ENCODE measurements at places on chromosomes 1 and 21.

DNA sequence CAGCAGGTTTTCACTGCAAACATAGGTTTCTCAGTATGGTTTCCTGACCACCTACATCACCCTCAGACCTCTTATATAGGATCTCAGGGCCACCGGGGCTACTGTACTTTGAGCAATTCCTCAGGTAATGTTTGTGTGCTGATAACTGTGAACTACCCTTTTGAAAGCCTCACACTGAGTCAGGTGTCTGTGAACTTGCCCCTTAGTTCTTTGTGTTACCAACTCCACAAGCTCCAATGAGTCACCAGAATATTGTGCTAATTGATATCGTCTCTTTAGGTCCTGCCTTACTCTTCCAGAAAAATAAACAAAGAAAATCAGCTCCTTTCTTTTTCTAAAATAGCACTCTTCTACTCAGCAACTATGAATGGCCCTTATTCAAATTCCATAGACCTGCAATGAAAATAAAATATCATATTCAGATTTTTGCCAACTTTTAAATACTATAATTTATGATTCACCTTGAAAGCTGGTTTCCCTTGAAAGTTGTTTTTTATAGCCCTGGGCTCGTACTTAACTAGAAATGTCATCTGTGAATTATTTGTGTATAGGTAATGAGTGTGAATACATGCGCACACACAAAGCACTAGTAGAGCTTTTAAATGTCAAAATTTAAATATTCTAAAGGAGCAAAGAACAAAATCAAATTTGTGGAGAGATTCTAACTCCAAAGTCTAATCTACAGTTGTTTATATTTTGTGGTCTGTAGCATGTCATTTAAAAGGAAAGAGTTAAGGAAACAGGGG lies 88.1 kb upstream of the WARS2 start:
- no peak for DNase-seq

- no peak for DNase-seq
These were observed 25.0 kb downstream of the SZT2 start for GRCh38 chr1:43414634-43415223.

- DNase-seq, result no peak
These were observed at the start of gene CBR3 for GRCh38 chr21:36134803-36135390. TSS of gene CBR3 (plus strand) at chr21:36135079. CDS start at chr21:36135193, 114 bp downstream.

DNA sequence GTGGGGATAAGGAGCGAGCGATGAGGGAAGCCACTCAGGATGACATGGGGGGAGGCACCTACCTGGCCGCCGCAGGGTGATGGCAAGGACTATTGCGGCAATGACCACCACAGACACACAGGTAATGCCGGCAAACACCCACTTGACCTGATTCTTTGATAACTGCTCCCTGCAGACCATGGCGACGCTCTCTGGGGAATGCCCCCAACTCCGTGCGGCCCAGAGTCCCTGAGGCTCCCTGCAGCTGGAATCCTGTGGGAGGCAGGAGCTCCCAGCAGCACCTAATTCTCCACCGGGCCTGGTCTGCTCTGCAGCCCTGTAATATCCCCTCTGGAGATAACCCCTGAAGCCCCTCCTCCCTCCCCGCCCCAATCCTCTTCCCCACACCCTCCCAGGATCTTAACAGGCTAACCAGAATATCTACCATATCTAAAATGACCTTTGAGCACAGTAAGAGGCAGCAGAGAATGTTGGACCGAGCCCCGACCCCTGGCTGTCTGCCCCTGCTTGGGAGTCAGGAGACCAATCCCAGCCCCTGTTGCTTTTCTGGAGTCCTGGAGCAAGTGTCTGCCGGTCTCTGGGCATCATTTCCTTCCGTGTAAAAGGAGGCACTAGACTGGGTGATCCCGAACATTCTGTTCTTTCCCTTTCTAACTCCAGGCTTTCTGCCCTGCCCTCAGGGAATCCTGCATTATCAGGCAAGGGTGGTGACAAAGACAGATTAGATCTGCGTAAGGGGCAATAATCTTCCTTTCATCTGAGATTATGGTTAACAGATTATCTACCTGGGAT lies at the start of gene FAM151A:
FAM151A (minus strand) TSS at position 310 of the 792 bp plus-strand sequence; CDS start at position 180, 130 bp downstream.
- DNase-seq, result no peak

DNA sequence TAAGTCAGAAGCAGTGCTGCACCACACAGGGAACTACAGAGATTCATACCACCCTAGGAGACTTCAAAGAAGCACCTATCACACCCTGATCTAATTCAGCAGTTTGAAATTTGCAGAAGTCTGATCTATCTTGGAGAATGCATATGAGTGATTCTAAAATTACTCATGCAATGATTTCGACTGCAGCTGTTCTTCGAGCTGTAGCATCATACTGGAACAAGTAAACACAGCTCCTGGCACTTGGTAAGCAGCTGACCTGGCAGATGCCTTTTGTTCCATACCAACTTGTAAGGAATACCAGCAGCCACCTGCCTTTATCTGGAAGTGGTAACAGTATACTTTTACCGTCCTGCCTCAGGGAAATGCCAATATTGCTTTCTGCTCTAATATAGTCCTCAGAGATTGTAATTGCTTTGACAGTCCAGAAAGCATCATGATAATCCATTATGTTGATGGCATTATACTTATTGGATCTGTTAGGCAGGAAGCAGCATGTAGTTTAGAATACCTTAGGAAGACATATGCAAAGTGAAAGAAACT lies 25.7 kb downstream of the AADACL4 start:
- no peak for DNase-seq

DNA sequence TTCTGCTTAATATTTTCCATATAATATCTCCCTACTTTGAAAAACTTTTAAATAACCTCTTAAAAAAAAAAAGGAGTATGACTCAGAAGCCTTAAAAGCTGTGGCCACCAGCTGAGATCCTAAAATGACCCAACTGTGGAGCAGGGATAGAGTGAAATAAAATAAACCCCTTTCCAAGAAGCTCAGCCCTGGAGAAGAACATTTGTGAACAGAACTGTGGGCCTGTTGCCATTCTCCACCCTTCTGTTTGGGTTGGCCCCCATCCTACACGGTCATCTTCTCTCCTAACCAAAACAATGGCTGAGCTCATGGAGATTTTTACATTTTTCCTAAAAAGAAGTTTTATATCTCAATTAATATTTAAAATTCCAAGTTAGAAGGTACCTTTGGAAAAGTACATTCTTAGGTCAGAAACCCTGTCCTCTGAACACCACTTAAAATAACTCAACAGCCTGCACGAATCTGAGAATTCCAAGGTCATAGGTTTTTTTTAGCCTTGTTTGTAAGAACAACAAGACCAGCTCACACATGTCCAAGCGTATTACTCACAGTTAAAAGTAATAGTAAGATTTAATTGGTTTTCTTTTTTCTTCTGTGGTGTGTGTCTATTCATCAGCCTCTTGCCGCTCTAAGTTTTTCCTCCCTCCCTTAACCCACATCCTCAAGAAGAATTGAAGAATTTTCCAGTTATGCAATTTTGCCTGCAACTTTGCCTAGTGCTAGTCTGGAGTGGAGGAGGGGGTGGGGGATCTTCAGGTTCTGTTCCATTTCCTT lies 107.7 kb upstream of the ERRFI1 start:
- no peak for DNase-seq

GRCh38 chr21:35597750-35598339 lies 462.5 kb downstream of the SETD4 start:
- DNase-seq, result no peak

DNA sequence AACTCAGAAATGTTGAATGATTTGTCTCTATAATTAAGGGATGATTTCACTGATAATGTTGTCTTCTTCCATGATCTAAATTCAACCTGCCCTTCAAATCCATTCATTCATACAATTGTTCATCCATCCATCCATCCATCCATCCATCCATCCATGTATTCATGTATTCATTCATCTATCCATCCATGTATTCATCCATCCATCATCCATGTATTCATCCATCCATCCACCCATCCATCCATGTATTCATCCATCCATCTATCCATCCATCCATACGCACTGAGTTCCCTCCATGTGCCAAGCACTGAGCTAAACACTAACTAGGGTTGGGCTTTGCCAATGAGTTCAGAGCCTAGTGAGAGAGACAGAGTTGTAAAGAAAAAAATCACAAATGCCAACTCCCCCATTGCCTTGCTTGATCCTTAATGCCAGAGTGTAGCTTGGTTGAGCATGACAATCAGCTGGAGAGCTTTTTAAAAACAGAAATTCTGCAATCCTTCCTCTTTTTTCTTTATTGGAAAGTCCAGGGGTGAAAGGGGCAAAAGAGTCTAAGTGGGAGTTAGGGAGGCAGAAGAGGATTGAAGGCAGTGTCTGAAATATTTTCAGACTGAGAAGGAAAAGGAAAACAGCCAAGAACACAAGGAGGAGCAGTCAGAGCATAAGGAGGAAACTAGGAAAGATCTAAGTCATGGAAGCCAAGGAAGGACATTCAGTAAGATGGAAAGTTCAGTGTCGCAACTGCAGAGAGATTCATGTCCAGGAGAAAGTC lies 92.4 kb upstream of the ERG start:
- DNase-seq, result no peak

GRCh38 chr1:43958351-43959255 lies 11.2 kb upstream of the DPH2 start:
- no peak for DNase-seq

DNA sequence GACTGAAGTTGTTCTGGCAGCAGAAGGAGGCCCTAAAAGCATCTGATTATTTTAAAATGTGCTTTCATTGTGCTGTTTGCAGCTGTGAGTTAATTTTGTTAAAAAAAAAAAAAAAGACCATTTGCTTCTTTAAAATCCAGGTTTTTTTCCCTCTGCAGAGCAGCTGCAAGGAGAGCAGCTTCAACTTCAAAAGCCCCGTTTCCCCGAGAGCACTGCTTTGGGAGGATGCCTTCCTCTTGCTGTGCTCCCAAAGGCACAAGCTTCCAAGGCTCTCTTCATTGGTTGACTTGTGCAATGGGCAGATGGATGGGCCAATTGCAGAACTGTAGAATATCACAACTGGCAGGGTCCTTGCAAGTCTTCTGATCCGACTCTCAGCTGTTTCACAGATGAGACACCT lies 459.2 kb upstream of the PKN2 start:
- DNase-seq, result no peak

DNA sequence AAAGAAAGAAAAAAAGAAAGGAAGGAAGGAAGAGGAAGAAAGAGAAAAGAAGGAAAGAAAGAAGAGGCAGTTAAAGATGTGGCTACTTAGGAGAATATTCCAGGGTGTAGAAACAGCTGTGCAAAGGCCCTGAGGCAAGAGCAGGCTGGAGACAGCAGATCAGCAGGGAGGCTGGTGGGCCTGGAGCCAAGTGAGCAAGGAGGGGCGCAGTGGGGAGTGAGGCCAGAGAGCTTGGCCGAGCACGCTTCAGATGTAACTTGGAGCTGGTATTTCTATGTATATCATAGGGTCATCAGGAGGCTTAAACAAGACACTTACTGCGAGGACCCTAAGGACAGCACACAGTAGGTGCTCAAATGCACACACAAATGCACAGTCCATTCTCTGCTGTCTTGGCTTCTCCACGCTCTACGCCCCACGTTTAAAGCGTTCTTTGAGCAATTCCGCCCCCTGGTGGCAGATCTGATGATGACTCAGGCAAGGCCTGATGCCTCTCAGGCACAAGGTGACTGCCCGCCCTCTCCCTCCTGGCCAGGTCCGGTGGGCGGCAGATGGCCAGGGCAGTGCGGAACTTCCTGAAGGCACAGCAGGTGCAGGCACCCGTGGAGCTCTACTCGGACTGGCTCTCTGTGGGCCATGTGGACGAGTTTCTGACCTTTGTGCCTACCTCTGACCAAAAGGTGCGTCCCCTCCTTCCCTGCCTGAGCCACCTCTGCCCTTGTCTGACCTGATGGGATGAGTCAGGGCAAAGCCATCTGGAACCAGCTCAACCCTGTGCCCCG lies 11.9 kb upstream of the PADI3 start:
- peak; percentile 41 for DNase-seq

DNA sequence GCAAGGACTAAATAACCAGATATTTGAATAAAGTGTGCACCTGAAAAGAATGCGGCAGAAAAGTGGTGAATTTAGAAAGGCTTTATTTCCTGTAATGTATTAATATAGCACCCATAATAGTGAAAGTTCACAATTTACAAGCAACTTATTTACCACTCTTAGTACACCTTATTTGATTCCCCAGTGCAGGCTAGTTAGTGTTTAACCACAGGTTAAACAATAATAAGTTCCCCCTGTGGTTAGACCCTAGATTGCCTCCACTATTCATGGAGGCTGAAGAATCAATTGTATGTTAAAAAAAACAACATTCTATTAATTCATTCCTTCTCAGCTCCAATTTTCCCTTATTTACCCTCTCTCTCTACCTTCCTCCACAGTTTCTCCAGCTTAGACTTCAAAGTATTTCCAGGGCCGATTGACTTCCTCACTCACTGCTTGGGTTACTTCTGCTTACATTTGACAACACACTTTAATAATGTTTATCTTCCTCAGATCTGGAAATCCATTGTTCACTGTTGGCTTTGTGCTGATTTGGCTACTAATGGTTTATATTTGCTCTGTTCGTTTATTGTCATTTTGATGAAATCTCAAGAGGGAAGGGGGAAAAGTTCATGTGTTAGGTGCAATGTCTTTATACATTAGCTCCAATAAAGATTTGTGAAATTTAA lies 796.3 kb downstream of the BRINP3 start:
- no peak for DNase-seq

GRCh38 chr1:77234096-77234495 lies 14.9 kb upstream of the PIGK start:
- no peak for DNase-seq

DNA sequence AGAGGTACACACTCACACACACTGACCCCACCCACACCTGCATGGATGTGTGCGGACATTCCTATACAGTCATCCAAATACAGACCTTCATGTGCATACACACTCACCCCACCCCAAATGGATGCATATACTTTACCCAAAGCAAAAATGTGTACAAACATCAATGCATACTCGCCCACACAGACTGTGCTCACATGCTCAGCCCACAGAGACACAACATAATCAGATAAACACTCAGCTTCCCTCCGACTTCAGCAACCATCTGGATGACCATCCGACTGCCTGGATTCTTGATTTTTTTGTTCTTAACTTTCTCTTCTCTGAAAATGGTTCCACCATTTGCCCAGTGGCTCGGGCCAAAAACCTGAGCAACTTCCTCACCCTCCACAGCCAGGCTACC lies 24.4 kb upstream of the GJB5 start:
- no peak for DNase-seq

DNA sequence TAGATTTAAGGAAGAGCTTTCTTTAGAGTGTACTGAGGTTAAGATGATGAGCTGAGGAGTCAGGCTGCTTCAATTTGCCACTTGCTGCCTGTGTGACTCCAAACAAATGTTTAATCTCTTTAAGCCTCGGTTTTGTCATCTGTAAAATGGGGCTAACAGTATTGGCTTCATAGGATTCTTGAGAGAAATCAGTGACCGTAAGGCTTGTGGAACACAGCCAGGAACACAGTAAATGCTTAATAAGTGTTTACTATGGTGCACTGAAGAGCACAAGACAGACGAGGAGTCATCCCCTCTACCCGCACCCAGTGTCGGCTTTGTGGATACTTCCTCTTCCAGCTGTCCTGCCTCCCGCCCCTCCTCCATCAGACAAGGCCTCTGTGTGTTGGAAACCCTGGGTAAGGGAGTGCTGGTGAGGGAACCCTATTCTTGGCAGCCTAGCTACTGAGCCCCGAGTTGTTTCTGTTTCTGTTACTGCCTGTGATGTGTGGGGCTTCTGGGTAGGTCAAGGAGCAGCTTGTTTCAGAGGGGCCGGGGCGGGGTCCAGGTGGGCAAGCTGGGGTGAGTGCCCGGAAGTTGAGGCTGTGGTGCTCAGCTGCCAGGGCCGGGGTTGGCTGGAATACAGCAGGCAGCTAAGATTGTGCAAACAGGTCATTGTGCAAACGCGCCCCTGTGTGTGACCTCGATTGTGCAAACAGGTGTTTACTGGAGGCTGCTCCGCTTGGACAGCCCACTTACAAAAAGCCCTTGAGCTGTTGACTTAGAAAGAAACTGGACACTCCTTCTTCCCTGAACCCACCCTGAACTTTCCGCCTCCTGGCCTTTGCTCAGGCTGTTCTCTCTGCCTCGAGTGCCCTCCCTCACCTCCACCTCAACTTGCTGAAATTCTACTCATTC lies 4.0 kb upstream of the CSF3R start:
- DNase-seq, result no peak
